Stimulated activated CD4-positive, alpha-beta T cell treated with anti-CD3 and anti-CD28 coated beads, Interleukin-12 subunit alpha, Interleukin-12 subunit beta, amount 100 ng/mL, for 24 hours (primary cell): ENCODE measurements at places on chromosomes 2 and 18.

- DNase-seq: no peak
These were observed 301.7 kb downstream of the EIPR1 start for GRCh38 chr2:3075991-3076340.

- DNase-seq: no peak
These were observed 26.7 kb downstream of the NLRC4 start for GRCh38 chr2:32237996-32238395.

- no peak for DNase-seq
These were observed 93.8 kb downstream of the PMAIP1 start for GRCh38 chr18:59993560-59993959.

GRCh38 chr2:44061876-44062275 lies 66.1 kb upstream of the LRPPRC start:
- no peak for DNase-seq

- no peak for DNase-seq
These were observed 4.4 kb downstream of the ARHGAP25 start for GRCh38 chr2:68738906-68739594.

DNA sequence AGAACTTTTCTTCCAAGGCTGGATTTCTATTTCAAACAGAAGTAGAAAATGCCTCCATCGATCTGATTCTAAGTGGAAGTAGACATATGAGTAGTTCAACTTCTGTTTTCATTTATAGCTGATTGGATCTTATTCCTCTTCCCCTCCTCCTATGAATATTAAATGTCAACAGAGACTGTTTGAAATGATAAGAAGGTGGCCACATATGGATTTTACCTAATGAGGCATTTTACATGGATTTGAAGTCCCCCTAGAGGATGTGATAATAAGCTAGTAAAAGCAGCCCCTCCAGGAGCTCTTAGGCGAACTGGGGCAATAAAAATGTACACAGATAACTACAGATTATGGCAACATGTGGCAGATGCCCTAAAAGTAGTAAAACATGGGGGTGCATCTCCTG lies 71.0 kb downstream of the UPP2 start:
- no peak for DNase-seq

GRCh38 chr2:36561237-36561944 lies 36.6 kb downstream of the FEZ2 start:
- DNase-seq: no peak

DNA sequence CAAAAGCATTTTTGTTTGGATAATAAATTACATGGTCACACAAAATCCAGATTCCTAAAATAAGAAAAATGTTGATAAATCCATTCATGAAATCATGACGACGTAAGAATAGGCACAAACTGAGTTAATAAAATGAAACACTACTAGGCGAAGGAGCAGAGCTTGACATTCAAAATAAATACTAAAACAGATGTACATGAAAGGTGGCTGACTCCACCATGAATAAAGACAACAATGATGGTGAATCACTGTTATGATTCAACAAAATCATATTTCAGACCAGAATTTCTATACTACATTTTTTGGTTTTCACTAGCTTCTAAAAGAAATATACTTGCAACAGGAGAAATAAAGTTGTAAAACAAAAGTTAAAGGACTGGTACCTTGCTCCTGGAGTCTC lies 122.0 kb upstream of the RNU4ATAC start:
- no peak for DNase-seq

GRCh38 chr2:120817136-120817955 lies 81.7 kb downstream of the GLI2 start:
- no peak for DNase-seq

DNA sequence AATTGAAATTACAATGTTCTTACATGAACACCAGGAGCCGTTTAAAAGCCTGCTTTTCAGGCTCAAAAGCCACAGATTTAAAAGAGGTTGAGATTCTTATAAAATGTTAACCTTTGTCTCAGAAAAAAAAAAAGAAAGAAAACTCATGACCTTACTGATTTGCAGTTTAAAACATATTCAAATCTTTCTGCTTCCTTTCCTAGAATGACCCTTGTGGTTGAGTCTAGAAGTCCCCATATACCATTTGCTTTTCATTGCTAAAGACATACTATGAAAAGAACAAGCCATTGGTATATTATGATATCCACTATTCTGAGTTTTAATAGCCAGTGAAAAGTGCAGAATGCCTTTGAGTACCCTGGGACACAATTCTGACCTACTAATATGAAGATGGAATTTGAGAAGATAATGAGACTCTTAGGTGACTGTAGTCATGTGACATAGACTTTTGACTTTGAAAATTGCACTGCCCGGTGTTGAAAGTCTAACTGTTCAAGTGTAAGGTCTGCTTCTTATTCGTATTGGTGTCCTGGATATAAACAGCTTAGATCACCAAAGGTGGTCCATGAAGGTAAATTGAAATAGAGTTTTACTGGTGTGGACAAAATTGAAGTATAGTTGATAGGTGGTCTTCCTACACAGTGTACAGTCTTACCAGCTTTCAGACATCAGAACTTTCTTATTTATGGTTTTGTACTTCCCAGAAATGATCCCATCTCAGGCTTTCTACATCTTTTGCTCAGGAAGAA lies 117.0 kb downstream of the DOCK10 start:
- no peak for DNase-seq

- DNase-seq: no peak
These were observed 4.2 kb upstream of the SAP130 start for GRCh38 chr2:128032092-128032491.

- no peak for DNase-seq
These were observed 79.9 kb downstream of the LNPK start for GRCh38 chr2:175922160-175922559.

DNA sequence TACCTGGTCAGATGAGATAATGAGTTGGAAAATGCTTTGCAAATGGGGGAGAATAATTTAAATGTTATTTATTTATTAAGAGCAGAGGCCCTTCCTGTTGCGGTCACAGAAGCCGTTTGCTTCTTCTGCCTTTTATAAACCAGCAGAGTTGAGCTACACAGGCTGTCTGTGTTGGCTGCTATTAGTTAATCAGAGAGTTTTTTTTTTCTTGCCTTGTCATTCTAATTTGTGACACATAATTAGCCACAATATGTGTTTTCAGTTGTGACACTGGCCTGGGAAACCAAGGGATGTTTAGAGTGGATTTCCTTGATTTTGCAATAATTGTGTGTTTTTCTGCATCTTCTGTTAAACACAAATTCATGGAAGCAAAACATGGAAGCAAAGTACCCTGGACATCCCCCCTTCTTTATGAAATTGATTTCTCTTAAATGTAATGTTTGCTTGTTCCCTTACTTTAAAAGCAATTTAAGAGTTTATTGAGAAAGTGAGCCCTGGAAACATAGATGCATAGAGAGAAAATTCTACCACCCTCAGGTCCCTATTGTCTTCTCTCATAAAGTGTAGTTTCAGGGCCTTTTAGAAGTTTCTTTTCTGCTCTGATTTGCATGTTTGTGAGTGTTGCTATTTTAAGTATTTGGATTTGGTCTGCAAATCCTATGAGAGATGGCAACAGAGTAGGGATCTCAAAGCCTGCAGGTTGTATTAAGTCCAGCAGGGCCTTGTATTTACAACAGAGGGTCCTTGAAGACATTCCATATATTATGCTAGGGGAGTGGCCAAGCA lies 22.8 kb upstream of the IL37 start:
- no peak for DNase-seq

- no peak for DNase-seq
These were observed 3.5 kb downstream of the PELI1 start for GRCh38 chr2:64140665-64141200.

DNA sequence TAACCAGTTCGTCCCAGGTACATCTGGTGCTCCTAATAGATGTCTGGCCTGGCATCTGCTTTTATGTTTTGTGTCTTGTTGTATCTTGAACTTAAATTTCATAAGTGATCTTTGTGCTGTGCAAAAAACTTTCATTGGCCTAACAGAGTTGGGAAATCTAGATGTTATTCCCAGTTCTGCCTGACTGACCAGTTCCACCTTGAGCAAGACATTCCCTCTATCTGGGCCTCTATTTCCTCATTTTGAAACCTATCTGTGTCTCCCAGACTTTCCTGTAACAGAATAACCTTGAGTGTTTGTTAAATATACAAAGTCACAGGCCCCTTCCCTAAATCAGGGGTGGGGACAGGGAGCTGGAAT lies 90.5 kb upstream of the MSH2 start:
- DNase-seq: no peak

GRCh38 chr2:224362094-224362493 lies 39.8 kb downstream of the FAM124B start:
- no peak for DNase-seq

GRCh38 chr2:212145121-212145520 lies 393.5 kb downstream of the ERBB4 start:
- DNase-seq: no peak

DNA sequence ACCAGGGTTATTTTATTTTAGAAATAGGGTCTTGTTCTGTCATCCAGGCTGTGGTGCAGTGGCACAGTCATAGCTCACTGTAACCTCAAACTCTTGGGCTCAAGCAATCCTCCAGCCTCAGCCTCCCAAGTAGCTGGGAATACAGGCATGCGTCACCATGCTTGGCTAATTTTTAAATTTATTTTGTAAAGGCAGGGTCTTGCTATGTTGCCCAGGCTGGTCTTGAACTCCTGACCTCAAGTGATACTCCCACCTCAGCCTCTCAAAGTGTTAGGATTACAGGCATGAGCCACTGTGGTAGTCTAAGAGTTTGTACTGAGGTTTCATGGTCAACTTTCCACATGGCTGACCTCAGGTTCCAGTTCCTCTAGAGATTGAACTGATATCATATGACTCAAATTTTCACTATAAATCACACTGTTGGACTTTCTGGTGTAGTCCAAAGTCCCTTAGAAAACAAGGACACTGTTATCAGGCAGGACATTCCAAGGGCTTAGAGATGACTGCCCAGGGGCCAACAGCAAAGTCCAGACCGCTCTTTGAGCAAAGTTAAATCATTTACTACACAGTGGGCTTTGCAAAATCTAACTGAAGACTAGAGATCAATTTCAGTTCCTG lies 82.0 kb upstream of the MEX3C start:
- DNase-seq: no peak

- no peak for DNase-seq
These were observed 5.4 kb upstream of the CWC22 start for GRCh38 chr2:180012523-180012922.

DNA sequence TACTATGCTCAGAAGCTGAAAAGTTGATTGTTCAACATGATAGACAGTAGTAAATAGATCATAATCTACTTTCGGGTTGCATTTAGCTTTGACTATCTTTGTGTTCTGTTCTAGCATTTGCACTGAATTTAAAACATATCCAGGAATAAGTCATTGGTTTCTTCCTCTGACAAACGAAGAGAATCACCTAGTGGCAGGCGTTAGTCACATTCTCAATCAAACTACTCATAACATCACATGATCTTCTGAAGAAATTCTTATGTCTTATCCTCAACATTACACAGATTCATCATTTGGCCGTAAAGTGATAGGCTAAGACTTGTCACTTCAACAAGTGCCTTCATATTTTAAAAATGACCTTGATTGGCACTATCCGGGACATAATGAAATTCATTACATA lies 63.6 kb upstream of the TTC21B start:
- DNase-seq: no peak

DNA sequence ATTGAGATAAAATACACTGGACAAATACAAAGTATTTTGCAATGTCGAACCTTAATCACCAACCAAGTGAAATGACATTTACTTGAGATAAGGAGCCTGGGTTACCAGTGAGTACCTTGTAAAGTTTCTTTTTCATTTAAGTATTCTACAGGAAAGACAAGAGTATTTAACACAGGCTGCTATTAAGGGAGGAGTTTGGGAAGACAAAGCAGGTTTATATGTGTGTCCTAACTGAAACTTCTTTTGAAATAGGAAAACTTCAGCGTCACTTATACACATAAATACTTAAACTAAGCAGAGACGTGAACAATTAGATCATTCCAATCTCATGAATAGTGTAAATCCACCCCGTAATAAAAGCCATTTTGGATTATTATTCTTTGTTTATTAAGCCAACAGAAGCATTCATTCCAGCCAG lies 126.7 kb upstream of the CYP26B1 start:
- DNase-seq: no peak

GRCh38 chr2:230356084-230356483 lies 29.1 kb downstream of the SP140L start:
- DNase-seq: no peak

DNA sequence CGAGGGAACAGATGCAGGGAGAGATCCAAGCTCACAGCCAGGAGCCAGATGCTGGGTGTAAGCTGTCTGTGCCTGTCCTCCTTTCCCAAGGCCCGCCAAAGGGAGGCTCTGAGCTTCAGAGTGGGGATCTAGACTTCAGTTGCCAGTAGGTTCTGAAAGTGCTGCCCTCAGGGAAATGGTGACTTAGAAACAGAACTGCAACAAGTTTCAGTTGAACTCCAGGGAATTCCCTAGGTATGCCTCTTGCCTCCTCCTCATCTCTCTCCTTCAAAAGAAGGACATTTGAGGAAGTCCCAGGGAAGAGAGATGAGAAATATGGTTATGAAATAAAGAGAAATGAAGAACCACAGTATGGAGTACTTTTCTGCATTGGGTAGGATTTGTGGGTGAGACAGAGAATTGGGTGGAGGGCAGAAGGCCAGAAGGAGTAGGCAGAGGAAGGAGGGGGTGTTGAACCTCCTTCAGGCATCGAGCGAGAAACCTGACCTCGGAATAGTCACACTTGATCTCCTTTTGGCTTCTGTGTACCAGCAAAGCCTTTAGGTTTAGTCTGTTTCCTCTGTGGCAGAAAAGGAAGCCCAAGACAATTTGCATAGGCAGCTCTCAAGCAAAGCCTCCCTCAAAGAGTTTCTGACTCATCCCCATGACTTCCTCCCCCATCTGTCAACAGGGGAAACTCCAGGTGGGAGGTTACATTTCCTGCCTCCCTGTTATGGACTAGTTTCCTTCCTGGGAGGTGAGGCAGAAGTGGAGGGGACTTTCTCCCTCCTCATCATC lies 45.7 kb downstream of the QPCT start:
- no peak for DNase-seq

GRCh38 chr2:23806201-23806600 lies 120.7 kb downstream of the ATAD2B start:
- no peak for DNase-seq

DNA sequence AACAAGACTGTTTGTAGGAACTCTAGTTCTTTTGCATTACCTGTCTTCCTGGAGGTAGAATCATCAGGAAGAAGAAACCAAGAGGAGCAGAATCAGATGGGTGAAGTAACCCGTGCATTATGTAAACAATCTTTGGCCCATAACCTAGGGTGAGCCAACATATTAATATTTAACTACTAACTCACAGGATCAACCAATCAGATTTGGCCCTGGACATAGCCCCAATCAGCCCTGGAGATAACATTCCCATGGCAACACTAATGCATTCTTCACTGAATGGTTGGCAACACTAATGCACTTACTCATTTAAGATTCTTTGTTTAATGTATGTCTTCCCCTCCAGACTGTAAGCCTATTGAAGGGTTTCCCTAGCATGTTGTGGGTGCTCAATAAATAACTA lies 72.0 kb upstream of the CTAGE1 start:
- no peak for DNase-seq
